GM12892 (cell line): ENCODE measurements at places on chromosomes 5 and 9.

DNA sequence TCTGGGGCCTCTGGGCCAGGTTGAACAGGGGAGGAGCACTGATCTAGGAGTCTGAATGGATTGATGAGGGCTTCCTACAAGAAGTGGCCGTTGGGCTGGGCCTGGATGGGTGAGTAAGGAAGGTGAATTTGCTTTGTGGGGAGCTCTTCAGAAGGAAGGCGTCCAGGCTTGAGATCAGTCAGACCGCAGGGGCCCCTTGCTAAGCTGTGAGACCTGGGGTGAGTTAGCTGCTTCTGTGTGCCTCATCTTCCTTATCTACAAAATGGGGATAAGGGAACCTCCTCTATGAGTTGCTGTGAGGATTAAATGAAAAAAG lies 1.1 kb upstream of the SYNPO start:
- no peak for DNase-seq

GRCh38 chr9:38347946-38348345 lies 44.6 kb upstream of the ALDH1B1 start:
- DNase-seq, result no peak

DNA sequence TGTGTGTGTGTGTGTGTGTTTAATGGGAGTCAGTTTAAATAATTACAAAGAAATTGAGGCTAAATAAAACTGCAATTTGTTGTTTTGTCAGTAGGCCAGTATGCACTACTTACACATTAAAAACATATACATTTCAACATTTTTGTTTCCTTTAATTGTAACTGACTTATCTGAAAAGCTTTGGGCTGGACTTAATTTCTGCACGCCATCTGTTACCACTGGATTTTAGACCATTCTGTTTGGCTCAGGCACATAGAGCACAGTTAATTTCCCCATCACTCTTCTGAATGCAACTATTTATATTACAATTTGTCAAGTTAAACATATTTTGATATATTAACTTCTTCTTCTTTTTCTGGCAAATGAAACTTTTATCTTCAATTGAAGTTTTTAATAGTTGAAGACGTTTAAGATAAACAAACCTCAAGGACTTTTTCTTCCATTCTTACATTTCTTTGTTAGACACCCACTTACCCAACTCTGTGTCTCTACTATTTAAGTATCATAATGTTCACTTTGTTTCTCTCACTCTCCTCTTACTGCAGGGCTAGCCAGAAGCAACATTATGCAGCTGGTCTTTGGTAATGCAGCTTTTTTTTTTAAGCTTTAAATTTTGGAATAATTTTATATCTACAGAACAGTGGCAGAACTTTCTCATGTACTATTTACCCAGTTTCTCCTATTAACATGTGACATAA lies 253.4 kb upstream of the ANKH start:
- DNase-seq, result no peak

DNA sequence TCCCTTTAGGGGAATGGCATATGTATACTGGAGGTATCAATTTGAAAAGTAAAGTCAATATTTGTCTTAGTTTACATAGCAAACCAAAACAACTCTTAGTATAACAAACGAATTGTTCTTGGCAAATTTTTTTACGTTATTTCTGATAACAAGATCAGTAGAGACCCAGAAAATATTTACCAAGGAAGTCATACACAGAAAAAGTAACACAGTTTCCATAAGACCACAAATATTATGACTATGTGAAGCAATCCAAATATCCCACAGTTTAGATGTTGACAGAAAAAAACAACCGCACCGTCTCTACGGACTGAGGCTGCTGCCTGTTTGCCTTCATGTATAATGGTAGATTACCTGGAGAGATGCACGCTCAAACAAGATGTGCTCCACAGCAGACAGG lies 46.5 kb upstream of the DAPK1 start:
- no peak for DNase-seq

DNA sequence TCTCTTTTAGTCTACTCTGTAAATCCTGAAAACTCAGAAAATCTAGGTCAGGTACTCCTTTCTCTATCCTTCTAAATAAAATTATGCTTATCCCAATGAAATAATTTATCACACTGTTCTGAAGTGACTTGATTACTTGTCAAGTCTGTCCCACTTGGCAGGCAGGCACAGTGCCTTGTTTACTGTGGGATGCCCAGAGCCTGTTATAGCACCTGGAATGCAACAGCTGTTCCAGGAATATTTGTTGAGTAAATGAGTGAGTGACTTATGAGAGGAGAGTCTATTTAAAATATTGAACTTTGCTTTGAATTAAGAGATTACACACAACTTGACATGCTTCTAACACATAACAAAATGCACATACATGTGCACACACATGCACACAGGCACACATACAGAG lies 130.0 kb downstream of the MPDZ start:
- no peak for DNase-seq

- no peak for DNase-seq
Measured at GRCh38 chr9:96245399-96245798, 56.6 kb downstream of the HSD17B3 start.

- DNase-seq, result no peak
Measured at GRCh38 chr9:93025736-93026135, 32.8 kb upstream of the SUSD3 start.

DNA sequence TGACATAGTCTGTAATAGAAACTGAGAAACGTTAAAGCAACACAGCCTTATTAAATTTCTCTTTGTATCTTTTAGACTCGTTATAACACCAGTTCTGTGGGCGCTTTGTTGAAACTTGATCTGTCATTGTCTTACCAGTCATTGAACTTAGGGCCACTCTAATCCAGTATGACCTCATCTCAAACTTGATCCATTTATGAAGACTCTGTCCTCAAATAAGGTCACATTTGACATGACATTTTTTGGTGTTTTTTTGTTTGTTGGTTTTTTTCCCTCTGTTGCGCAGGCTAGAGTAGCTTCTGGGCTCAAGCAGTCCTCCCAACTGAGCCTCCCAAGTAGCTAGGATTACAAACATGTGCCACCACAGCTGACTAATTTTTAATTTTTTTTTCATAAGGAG lies 5.9 kb downstream of the APC start:
- DNase-seq, result no peak

GRCh38 chr5:135020111-135020895 lies 13.7 kb downstream of the PITX1 start:
- DNase-seq, result no peak

GRCh38 chr5:150771034-150771795 lies 7.3 kb upstream of the SMIM3 start:
- no peak for DNase-seq

GRCh38 chr5:97377582-97377981 lies 194.5 kb upstream of the RIOK2 start:
- DNase-seq, result no peak

GRCh38 chr5:79399046-79399445 lies 114.9 kb downstream of the HOMER1 start:
- DNase-seq, result no peak

GRCh38 chr5:5572976-5573797 lies 150.7 kb downstream of the ICE1 start:
- DNase-seq, result no peak

DNA sequence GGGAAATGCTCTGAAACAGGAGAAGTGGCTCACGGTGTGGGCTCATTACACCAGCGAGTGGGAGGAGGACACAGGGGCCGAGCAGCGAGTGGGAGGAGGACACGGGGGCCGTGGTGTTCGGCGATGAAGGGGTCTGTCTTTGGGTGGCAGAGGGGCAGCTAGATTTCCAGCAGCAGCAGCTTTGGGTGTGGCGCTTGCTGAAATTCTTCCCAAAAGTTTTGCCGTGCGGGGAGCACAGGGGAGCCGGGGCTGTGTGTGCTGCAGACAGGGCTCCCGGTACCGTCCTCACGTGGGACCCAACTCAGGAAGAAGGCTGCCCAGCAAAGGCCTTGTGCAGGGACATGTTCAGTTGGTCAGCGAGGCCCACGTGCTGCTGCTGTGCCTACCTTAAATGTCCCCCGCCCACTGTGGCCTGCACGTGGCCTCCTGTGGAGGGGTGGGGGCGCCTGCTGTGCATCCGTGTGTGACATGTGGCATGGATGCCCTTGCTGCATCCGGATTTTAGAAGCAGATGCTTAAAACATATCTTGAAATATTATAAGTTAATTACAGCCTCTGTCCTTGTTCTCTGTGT lies 124.3 kb upstream of the CACNA1B start:
- DNase-seq, result no peak

DNA sequence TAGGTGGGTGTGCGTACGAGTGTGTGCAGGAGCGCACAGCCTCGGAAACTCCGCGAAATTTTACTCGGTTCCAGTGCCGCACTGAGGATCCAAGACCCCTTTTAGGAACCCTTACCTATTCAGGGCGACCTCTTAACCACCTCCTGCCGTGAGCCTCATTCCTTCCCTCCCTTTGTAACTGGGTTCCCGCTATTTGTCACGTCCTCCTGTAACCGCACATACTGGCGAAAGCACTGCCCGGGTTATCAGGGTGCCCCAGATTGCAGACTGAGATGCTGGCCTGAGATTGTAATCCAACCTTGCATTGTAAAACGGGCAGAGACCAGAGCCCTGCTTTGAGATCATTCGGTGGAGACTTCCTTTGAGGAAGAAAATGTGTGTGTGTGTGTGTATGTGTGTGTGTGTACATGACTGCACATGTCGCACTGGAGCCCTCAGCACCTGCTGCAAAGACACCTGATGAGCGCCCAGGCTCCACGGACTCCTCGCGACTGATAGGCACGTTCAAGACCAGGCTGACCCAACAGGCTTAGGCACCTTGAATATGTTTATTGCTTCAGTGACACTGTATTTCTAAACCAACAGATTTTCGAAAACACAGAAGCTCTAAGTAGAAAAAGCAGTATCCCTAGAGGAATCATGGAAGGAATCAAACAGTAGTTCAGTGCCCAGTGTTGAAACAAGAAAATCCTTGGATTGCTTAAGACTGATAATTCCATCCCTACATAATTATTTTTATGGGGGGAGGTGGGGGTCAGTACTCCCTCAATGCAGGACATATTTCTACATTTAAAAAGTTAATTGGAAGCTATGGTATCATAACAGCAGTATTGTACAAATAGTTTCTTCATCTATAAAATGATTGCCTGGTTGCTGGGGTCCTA lies 86.5 kb upstream of the TNFAIP8 start:
- DNase-seq, result no peak

DNA sequence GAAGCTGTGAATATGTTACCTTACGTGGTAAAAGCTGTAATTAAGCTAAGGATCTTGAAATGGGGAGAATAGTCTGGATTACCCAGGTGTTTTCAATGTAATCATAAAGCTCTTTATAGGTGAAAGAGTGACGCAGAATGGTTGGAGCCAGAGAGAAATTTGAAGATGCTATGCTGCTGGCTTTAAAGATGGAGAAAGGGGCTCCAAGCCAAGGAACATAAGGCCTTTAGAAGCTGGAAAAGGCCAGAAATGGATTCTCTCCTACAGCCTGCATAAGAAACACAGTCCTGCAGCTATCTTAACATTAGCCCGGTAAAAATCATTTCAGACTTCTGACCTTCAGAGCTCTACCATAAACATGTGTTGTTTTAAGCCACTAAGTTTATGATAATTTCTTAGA lies 243.3 kb upstream of the VLDLR start:
- no peak for DNase-seq

DNA sequence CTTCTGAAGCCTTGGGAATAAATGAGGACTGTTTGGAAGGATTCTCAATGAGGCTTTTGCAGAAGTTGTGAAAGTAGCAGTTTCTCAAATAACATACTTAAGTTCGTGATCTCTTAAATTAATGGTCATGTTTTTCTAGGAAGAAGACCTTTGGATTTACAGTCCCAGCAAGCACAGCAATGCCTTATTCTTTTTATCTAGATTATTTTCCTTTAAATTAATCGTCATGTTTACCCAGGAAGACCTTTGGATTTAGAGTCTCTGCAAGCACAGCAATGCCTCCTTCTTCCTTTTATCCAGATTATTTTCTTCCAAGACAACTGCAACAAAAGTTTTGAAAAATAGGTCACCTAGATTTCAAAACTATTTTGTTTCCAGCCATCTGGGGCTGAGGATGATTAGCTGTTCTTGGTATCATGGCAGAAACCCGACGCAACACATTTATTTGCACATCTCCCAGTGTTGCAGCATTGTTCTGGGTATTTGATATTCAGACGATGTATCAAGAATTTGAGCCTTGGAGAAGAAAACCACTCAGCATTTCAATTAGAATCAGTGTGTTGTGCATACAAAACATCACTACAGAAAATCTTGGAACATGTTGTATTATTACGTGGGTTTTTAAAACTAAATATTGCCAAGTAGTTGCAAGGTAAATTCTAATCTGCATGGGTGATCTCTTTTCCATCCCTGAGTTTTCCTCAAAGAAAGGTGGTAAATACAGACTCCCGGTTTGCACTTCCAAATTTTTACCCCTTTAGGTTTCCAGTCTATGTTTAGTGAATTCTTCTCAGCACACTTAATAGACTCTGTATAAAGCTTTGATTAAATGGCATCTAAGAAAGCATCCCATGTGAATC lies 50.9 kb downstream of the JAKMIP2 start:
- DNase-seq, result no peak

DNA sequence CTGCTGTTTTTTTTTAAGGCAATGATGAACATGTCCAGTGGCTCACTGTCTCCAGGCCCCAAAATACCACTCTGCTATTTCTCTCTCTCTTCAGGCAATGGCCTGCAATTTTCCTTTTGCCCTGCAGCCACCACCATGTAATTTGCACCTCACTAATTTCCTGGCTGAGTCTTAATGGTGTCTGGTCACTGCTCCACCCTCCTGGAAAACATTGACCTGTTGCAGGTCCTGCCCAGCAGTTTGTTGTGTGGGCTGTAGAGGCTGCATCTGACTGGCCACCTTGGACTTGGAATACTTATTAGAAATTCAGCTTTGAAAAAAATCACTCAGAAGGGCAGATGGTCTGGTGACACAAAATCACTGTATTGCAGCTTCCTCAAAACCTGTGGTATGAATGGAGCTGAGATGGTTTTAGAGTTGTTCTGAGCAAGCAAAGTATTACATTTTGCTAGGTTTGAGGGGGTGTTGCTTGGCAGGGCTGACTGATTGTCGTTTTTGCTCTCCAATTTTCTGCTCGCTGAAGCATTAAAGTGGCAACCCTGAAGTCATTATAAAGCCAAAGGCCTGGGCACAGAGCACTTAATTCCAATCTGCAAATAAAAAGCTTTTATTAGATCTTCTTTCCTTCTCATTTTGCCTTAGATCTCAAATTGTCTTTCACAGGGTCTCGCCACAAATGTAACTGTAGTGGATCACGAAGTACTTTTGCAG lies 134.8 kb downstream of the TMEM174 start:
- DNase-seq, result no peak

DNA sequence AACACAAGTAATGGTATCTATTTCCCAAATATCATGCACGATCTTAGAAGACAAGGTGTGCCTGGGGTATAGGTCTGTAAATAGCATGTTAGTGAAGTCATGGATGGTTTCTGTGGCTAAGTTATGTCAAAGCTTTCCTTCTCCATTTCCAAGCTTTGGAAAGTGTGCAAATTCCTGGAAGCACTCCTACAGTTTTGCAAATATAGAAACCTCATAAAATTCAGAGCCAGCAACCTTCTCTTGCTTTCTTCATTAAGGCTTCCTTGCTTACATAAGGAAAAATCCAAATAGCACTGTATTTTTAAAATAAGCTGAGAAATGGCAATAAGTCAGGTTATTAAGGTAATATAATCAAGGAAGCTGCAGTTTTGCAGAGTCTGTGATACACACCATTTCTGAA lies 134.6 kb upstream of the DPYSL3 start:
- DNase-seq, result no peak

GRCh38 chr9:130036099-130036498 lies 6.9 kb downstream of the FNBP1 start:
- DNase-seq, result no peak
